ENCODE measurements at places on chromosomes 1 and 21.
A peak's percentile ranks its signal among the peaks of the same experiment; 100 is the strongest.

- H3K4me3 ChIP-seq = no peak overlapping the region
- H3K36me3 ChIP-seq = no peaks in the 10 kb centered on the region
- no peak for DNase-seq
Observed at GRCh38 chr1:224333309-224333926, 3.4 kb upstream of the NVL start.

- no peak overlapping the region for H3K27ac ChIP-seq
- H3K27me3 ChIP-seq = no peaks in the 10 kb centered on the region
- peaks cover 13% of the 10 kb centered on the region for H3K36me3 ChIP-seq
- peak overlapping the region; percentile 96 for H3K4me3 ChIP-seq
- no peak for DNase-seq
Observed at GRCh38 chr1:183027031-183027430, 3.8 kb downstream of the LAMC1 start.

DNA sequence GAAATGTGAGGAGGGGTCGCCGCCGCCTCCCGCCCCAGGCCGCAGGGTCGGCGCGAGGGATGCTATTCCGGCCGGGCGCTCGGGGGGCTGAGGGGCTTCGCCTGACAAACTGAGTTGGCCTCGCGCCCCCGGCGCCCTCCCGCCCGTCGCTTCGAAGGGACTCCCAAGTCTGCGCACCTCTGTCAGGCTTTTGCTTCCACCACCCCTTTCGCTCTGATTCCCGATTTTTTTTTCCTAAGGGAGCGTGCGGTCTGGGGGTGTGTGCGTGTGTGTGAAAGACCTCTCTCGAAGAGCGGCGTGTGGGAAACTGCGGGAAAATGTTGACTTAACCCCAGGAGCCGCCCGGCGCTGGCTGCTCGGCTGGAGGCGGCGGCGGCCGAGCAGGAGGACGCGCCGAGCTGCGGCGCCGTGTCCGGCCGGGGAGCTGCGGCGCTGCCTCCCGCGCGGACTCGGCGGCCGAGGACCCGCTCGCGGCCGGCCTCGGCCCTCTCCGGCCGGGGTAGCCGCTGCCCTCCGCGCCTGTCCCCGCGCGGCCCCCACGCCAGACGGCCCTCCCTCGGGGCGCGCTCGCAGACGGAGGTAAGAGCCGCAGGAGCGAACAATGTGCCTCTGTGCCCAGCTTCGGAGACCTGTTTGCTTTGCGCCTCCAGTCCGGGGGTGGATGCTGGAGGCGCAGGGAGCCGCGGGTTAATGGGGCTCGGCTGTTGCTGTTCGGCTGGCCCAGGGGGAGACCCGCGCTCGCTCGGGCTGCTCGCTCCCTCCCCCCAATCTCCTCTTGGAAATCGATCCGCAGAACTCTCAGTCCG, 1.1 kb downstream of the ADGRL2 start:
- peaks cover 3% of the 10 kb centered on the region for H3K27me3 ChIP-seq
- DNase-seq = peak; percentile 38

DNA sequence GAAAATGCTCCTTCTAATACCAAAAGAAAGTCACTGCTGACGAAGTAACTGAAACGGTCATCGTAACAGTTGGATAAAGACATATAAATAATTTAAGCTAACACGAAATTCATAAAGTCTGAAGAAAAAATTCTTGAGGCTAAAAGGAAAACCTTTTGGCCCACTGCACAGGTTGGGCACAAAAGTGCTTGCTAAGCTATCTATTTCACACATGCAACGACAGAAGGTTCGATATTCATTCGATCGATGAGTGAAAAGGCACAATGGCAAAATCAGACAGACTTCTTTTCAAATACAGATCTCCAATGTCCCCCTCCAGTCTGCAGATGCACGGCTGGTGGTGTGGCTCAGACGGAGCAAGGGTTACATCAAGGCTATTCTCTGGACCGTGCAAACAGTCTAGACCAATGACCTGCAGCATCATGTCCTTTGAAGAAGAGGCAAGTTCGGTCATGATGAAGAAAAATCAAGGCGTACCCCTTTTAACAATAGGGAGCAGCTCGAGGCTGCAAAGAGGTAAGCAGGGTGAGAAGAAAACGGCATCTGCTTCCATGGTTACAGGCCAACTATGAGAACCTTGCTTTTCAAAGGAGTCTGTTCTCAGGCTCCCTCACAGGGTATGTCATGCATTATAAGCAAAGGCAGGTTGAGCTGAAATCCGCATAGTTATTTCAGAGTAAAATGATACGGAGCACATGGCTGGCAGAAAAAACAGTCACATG, 579.6 kb downstream of the USP25 start:
- H3K4me3 ChIP-seq = no peak overlapping the region
- H3K27ac ChIP-seq = no peak overlapping the region
- peaks cover 31% of the 10 kb centered on the region for H3K4me1 ChIP-seq
- no peak for DNase-seq

GRCh38 chr1:78855258-78855657, 151.3 kb downstream of the ADGRL4 start:
- H3K36me3 ChIP-seq = peaks cover 5% of the 10 kb centered on the region
- no peak overlapping the region for H3K4me3 ChIP-seq
- H3K27ac ChIP-seq = no peak overlapping the region
- peaks cover 3% of the 10 kb centered on the region for H3K27me3 ChIP-seq
- DNase-seq = no peak

- no peak for DNase-seq
- H3K27me3 ChIP-seq = no peaks in the 10 kb centered on the region
- no peak overlapping the region for H3K4me3 ChIP-seq
Observed at GRCh38 chr1:173427146-173428054, 49.7 kb upstream of the PRDX6 start.

GRCh38 chr1:214316593-214316992, 35.6 kb downstream of the SMYD2 start:
- peaks cover 2% of the 10 kb centered on the region for H3K27me3 ChIP-seq
- peaks cover 58% of the 10 kb centered on the region for H3K4me1 ChIP-seq
- no peak overlapping the region for H3K27ac ChIP-seq
- H3K36me3 ChIP-seq = peaks cover 52% of the 10 kb centered on the region
- no peak for DNase-seq

- H3K4me3 ChIP-seq = peak overlapping the region; percentile 59
- no peaks in the 10 kb centered on the region for H3K27me3 ChIP-seq
- no peaks in the 10 kb centered on the region for H3K36me3 ChIP-seq
- H3K27ac ChIP-seq = no peak overlapping the region
Observed at GRCh38 chr1:176696109-176696508, 233.1 kb downstream of the PAPPA2 start.
